ENCODE measurements at places on chromosomes 5 and 9.

GRCh38 chr5:123220621-123221146 lies 131.6 kb downstream of the PRDM6 start:
- DNase-seq = no peak

DNA sequence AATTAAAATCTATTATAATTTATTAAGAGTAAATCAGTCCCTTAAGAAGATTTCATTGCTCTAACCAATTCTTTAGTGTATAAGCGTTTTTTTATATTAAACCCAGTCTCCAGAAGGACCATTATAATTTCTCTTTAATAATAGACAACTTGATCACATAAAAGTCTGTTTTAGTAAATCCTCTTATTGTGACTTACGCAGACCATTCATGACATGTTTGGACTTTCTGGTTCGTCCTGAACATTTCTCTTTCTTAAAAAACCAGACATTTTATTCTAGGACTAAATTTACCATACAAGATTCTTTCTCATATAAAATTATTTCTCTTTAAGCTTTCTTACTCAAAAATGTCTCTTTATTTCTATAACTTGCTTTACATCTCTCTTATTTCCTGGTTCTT lies 196.2 kb upstream of the RAI14 start:
- no peak for DNase-seq

DNA sequence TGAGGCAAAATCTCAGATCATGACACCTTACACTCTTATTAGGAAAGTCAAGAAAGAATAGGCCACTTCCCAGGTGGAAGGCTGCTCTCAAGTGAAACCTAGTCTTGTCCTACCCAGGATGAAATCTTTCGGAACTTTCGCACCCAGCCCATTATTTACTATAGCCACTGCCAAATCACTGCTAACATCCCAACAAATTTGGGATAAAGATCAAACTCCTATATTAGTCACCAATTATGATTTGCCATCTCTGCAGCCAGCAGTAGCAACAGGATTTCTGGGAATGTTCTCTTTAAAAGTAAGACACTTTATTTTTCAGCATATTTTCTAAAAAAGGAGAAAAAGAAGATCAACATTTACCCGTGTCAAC lies 224.6 kb downstream of the GAS1 start:
- DNase-seq = no peak

DNA sequence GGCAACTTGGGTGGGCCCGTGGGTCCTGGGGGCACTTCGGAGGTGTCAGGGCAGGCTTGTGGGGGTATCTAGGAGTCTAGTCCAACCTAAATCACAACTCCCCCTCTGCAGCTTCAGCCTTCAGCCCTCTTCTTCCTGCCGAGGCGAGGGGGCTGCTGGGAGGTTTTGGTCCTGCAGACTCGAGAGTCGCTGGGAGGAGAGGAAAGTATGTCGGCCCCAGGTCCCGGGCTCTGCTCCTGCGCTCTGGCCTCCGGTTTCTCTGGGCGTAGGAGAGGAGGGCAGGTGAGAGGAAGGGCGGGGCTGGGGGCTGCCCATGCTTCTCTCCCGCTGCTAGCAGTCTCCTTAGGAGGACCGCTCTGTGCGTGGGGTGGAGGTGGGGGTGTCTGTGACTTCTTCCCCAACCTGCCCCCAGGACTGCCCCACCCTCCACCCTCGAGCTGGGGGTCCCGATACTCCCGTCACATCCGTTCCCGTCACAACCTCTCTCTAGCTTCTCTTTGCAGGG lies 139.8 kb upstream of the COL5A1 start:
- no peak for DNase-seq

- DNase-seq = no peak
These were observed 1.5 kb downstream of the NEK6 start for GRCh38 chr9:124259158-124259808.

- DNase-seq = no peak
These were observed 426.7 kb downstream of the IRX2 start for GRCh38 chr5:2324788-2325187.

- DNase-seq = no peak
These were observed 8.4 kb upstream of the SPATA31E1 start for GRCh38 chr9:87874304-87874623.

DNA sequence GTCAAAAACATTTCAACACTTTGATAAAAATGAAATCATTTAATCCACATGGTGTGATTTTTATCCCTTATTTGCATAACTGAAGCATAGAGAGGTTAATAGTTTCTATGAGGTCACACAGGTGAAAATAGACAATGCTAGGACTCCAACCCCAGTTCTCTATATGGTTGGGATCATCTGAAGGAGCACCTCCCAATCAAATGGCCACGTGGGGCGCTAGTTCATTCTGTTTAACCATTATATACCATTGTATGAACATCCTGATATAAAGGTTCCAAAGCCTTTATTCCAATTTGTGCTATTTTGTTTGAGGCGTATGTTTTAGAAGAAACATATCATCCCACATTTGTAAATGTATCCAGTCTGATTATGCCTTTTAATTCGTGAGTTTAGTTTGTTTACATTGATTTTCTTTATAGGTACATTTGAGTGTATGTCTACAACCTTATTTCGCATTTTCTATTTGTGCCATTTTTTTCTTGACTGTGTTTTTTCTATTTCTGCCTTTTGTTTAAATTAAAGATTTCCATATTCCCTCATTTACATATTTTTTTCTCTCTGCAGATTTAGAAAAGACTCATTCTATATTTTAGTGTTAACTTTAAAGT lies 1092.0 kb downstream of the MAT2B start:
- DNase-seq = no peak
